Testis (tissue), 5 donors: ENCODE measurements at places on chromosomes 7 and 10. TPM values are rescaled to one million over a fixed set of nuclear protein-coding genes. Genes with fewer than 3 reads are reported as not detected.

- H3K27ac ChIP-seq = no peak overlapping the region
- H3K4me1 ChIP-seq = no peaks in the 10 kb centered on the region
- no peaks in the 10 kb centered on the region for H3K27me3 ChIP-seq
- H3K36me3 ChIP-seq = no peaks in the 10 kb centered on the region
These were observed 8.1 kb downstream of the FAM171A1 start for GRCh38 chr10:15363031-15363430.

DNA sequence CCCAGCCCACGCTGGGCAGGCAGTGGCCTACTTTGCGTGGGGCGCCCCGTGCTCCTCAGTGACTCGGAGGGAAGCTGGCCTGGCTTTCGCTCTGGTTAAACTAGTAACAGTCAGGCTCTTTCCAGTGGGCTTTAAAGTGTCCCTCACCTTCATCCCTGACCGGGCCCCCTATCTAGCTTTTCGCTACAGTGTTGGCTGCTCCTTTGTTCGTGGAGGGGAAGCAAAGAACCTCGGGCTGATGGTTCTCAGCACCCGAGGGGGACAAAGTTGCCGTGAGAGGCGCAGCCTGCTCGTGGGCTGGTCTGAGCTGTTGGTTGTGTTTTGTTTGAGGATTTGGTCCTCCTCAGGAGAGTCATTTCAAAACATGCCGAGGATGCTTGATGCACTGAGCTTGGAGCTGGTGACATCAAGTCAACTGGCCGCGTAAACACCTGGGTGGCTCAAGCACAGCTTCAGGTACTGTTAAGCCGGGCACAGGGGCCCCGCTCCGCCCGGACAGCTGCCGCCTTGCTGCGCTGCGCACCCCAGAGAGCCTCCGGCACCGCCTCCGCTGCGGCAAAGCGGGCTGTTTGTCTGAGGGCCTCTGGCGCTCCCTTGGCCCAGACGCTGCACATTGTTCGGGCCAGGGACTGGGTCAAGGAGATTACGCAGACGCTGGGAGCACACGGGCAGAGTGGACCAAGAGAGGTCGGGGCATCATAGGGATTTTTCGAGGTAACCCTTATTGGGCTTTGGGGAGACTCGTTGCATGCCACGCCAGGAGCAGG is 1.6 kb downstream of the DLX6 start:
- H3K36me3 ChIP-seq = no peaks in the 10 kb centered on the region
- H3K4me3 ChIP-seq = peak overlapping the region; percentile 39
- H3K27ac ChIP-seq = no peak overlapping the region

DNA sequence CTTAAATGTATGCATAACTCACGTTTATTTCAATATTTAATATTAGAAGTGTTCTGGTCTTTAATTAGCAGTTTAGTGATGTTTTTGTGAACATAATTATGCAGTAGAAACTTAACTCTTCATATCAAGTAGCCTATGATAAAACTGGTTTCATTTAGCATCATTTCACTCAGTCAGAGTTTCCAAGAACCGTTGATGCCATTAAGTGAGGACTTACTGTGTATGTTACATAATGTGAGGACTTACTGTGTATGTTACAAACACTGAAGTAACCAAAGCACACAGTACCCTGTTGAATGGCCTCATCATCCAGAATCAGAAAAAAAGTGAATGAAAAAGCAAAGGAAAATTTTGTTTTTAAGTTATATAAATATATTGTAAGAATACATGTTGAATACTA is 32.9 kb upstream of the PBLD start:
- no peak overlapping the region for H3K27ac ChIP-seq
- H3K27me3 ChIP-seq = no peaks in the 10 kb centered on the region
- H3K4me1 ChIP-seq = no peaks in the 10 kb centered on the region
- H3K36me3 ChIP-seq = no peaks in the 10 kb centered on the region

- no peaks in the 10 kb centered on the region for H3K4me1 ChIP-seq
- H3K36me3 ChIP-seq = no peaks in the 10 kb centered on the region
- no peak overlapping the region for H3K4me3 ChIP-seq
- no peak overlapping the region for H3K27ac ChIP-seq
- no peaks in the 10 kb centered on the region for H3K27me3 ChIP-seq
These were observed 33.3 kb downstream of the CRHR2 start for GRCh38 chr7:30648744-30649540.

DNA sequence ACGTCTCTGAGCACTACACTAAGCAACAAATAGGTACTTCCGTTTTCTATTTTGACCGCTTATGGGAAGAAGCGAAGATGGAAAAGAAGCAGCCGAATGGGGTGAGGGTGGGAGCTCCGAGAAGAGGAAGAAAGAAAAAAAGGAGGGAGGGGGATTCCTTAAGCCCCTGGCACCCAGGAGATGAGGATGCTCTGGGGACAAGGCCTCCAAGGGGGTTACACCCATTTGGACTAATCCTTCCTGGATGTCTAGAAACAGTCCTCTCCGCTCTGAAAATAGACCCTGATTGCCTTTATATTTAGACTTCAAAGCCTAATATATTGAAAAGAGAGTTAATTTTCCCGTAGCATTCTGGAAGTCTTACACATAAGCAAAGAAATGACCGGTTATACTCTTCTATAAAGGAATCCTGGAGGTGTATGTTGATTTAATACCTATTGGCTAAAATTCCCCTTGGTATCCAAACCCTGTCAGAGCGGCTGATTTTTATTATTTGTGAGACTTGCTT is 676 bp upstream of the HTR7 start:
- no peak for DNase-seq
- H3K27ac ChIP-seq = no peak overlapping the region
- H3K27me3 ChIP-seq = no peaks in the 10 kb centered on the region
- H3K4me1 ChIP-seq = no peaks in the 10 kb centered on the region
- no peaks in the 10 kb centered on the region for H3K36me3 ChIP-seq

Gene IL2RA
- total RNA-seq = not detected

DNA sequence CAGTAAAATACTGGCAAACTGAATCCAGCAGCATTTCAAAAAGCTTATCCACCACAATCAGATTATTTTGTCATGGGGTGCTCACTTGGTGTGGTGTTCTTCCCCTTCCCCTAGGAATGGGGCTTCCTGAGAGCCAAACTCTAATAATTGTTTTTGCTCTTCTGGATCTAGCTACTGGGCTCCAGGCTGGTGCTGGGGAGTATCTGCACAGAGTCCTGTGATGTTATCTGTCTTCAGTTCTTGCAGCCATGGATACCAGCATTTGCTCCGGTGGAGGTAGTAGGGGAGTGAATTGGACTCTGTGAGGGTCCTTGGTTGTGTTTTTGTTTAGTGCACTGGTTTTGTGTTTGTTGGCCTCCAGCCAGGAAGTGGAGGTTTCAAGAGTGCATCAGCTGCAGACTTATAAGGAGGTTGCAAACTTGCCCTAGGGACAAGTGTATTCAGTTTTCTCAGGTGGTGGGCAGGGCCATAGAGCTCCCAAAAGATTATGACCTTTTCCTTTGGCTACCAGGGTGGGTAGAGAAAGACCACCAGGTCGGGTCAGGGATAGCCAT is 308.5 kb upstream of the MAGI2 start:
- H3K36me3 ChIP-seq = no peaks in the 10 kb centered on the region
- no peaks in the 10 kb centered on the region for H3K27me3 ChIP-seq
- H3K4me1 ChIP-seq = no peaks in the 10 kb centered on the region
